ENCODE measurements at places on chromosomes 2 and 18.

GRCh38 chr18:78975699-78976335 lies 3.8 kb upstream of the SALL3 start:
- DNase-seq, result no peak

DNA sequence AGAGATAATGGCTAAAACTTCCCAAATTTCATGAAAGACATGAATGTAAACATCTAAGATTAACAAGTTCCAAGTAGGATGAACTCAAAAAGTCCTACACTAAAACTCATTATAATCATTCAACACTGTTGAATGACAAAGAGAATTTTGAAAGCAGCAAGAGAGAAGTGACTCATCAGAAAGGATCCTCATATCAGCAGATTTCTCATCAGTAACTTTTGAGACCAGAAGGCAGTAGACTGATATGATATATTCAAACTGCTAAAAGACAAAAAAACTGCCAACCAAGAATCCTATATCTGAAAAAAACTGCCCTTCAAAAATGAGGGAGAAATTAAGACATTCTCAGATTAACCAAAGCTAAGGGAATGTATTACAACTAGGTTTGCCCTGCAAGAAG lies 130.6 kb upstream of the OTX1 start:
- DNase-seq, result no peak

- no peak for DNase-seq
Observed at GRCh38 chr2:150621526-150622213, 134.2 kb upstream of the RND3 start.

- DNase-seq, result no peak
Observed at GRCh38 chr2:220191031-220191430, 563.6 kb downstream of the SLC4A3 start.

- no peak for DNase-seq
Observed at GRCh38 chr2:38875227-38875575, 533 bp downstream of the DHX57 start.

GRCh38 chr2:31282634-31283033 lies 48.7 kb downstream of the EHD3 start:
- DNase-seq, result no peak

DNA sequence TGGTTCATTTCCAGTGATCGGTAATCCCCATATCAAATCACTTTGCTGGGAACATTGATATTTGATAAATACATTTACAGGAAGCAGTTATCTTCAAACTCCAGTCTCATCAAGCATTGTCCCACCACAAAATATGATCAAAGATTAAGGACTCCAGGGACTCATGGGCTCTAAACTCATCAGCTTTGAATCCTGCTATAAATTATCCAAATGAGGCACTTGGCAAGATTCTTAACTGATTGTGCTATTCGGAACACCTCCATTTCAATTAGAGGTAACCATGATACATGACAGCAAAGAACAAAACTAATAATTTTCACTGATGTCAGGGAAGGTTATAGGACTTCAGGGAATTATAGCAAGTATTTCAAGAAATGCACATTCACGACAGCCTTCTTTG lies 1088.1 kb upstream of the PIK3C3 start:
- no peak for DNase-seq

GRCh38 chr2:29108225-29108624 lies 7.0 kb upstream of the CLIP4 start:
- no peak for DNase-seq

DNA sequence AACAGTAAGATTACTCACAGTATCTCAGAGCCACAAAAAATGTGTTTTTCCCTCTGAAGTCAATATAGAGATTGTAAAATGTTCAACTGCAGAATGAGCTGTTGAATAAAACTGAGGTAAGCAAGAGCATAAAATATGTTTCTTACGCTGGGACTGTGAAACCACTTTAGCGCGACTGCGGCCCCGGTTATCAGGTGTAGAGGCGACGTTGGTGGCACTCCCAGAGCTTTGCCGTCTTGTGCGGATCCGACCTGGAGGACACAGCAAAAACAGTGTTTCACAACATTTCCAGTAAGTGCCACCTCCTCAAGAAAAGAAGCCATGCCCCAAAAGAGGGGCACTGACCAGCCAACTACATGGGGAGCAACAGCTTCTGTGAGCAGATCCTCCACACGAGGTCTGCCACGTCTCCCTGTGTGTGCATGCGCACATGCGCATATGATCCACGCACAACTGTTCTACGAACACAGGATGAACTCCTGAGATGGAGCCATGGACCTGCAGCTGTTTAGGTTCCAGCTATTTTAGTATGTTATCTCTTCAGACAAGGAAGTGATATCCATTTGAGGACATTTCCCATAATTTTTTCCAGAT lies 100.7 kb upstream of the RNU4ATAC start:
- no peak for DNase-seq

DNA sequence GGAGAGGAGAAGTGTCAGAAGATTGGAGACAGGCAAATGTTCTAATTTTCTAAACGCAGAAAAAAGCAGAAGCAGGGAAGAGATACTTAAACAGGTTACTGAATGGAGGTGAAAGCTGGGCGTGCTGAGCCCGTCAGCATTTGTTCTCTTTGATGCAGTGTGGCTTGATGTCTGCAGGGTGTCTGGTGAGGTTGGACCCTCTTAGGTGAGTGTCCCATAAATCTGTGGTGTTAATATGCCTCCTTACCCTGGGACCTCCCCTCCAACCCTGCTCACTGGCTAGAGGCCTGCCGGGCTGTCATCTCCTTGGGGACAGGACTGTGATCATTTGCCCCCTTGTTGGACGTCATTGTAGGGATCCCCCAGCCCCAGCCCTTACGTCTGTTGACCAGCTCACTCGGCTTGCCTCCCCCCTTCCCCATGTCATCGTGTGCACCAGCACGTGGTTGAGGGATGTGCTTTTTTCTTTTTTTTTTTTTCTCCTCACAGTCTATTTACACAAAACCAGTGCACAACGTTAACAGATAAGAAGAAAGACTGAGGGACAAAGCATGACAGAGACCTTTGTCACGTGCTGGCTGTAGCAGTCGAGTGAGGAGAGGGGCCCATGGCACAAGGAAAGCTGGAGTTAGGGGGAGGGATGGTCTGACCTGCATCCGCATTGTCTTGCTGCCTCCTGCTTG lies 56.4 kb downstream of the NCK2 start:
- no peak for DNase-seq

- DNase-seq, result no peak
Observed at GRCh38 chr2:174058456-174058855, 93.3 kb upstream of the SP3 start.

DNA sequence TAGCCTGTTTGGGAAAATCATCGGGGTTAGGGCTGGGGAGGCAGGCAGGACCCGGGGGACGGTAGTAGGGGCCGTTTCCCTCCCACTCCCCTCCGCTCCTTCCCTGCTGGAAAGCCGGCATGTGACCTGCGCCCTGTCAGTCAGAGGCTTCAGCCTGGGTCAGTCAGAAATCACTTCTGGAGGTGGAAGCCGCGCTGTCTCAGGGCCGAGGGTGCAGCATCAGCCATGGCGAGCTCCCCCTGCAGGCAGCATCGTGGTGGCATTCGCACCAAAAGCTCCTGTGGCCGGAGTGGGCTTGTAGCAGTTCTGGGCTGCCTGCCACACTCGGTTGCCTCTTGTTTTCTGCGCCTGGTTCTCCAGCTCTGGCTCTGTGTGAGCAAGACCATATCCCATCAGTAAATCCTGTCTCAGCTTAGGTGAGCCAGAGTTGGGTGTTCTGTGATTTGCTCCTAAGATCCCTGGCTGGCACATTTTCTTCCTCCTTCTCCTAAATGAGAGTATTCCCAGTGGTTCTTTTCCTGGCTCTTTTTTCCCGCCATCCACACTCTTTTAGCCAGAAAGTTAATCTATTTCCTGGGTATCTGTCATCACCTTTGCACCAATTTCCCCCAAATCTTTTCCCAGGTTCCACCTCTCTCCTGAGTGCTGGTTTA lies 123.9 kb upstream of the CD302 start:
- DNase-seq, result peak; percentile 67

DNA sequence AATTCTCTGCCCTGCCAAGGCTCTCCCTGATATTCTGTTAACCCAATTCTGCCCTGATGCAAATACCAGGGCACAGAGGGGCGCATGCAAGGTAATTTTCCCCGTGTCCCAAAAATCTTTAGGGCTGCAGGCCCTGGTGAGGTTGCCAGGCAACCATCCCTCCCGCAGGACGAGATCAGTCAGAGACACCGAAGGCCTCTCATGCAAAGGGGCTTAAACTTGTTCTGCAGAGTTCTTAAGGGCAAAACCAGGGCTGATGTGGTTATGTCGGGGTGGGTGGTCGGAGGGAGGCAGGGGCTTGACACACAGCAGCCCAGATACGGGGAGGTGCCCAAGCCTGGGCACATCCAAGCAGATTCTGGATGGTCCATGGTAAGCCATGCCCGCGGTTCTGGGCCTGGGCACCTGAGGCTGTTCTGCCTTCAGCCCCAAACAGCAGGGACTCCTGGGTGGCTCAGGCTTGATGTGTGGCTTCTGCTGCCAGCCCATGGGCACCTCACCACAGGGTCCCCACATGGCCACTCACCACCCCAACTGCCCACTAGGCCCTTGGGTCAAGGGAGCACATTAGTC lies 27.2 kb downstream of the STEAP3 start:
- no peak for DNase-seq

GRCh38 chr2:160228141-160228917 lies 28.3 kb upstream of the ITGB6 start:
- peak; percentile 24 for DNase-seq

- no peak for DNase-seq
Observed at GRCh38 chr2:236762628-236763027, 193.0 kb downstream of the ACKR3 start.

GRCh38 chr2:163697846-163698637 lies 37.8 kb downstream of the FIGN start:
- no peak for DNase-seq

- no peak for DNase-seq
Observed at GRCh38 chr2:15664273-15665066, 72.8 kb downstream of the DDX1 start.

GRCh38 chr18:46591783-46592391 lies 65.1 kb downstream of the LOXHD1 start:
- DNase-seq, result no peak

GRCh38 chr2:25341011-25341727 lies 556 bp downstream of the DNMT3A start:
- DNase-seq, result no peak

DNA sequence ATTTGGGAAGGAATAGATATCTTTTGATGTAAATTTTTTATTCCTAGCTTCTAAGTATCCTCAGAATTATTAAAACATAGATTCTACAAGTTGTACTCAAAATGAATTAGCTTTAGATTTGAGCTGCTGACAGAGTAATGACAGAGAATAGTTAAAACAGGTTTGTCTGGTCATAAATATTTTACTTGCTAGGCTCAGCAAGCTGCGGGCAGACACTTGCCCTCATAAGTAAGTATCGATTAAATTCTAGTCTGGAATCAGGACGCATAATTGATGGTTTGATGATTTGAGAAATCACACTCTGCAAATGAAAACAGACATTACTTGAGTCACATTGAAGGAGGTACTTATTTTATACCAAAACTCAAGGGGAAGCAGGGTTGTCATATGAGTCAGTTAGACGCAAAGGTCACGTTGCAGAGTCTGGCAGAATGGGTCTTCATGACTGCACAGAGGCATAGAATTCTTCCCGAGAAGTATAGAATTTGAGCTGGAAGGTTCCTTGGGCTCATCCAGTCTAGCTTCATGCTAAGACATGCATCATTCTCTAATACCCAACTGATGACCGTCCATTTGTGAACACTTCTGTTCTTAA lies 27.5 kb downstream of the ARL4C start:
- DNase-seq, result no peak

- no peak for DNase-seq
Observed at GRCh38 chr18:9619545-9619944, 5.2 kb upstream of the PPP4R1 start.

DNA sequence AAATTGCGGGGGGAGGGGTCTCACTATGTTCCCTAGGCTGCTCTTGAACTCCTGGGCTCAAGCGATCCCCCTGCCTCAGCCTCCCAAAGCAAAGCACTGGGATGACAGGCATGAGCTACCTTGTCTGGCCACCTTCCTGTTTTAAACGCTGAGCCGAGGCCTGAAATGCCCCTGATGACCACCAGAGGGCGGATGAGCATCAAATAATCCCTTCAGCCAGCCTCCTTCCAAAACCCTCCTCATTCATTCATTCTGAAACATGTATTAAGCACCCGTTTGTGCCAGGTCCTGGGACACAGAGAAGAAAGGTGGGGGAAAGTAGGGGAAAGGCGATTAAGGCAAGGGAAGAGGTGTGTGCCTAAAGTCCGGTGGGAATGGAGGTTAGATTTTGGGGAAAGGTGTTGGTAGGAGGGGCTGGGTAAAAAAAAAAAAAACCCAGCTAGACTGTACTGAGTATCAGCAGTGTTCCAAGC lies 30.7 kb upstream of the PTMA start:
- no peak for DNase-seq

- no peak for DNase-seq
Observed at GRCh38 chr18:5302606-5303005, 7.1 kb upstream of the ZBTB14 start.

GRCh38 chr2:54275541-54275940 lies 19.5 kb upstream of the TSPYL6 start:
- no peak for DNase-seq

DNA sequence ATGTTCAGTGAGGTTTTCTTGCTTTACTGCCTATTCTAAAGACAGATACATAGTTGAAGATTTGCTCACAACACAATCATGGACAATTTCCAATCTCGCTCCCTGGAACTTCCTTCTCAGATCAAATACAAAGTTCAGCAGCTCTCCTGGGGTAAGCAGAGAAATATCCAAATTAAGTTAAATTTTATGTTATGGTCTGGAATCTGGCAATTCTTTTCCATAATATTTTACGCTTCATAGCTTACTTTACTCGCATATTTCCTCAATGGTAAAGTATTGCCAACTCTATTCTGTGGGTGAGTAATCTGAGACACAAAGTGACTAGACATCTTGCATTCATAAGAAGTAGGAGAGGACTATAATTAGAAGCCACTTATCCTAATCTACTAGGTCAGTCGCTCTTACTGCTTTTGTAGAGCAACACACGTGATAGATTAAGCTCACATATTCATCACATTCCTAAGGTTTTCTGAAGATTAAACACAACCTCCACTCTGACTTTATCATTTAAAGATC lies 529.4 kb downstream of the CCDC85A start:
- DNase-seq, result no peak

DNA sequence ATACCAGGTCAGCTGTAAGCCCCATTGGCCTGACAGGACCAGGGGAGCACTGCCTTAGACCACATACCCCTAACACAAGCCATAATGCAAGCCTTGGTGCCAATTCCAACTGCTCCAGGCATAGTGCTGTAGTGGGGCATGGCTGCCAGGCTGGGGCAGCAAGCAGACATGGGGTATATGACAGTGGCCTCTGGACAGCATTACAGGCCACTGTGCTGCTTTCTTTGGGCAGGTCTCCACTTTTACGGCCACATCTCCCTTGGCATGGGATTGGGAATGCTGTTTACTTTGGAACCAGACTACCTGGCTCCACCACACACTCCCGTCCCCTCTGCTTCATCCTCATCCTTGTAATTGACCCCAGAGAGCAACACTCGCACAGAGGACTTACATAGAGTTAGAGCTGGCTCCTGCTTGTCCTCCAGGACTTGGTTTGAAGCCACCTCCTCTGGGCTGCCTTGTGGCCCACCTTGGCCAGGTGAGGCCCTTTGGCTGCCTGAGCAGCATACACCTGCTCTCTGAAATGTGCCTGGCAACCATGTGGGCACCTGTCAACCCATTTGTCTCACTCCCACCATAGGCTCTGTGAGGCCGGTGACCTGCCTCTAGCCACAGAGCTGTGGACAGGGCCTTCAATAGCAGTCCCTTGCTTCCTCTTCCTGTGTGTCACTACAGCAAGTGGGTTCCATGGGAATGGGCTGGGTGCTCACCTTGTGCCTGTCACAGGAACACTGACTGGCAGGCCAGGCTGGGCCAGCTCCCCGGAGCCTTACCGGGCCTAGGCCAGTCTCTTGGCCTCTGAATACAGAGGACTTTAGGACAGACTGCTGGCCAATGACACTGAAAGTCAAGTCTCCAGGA lies 262.6 kb upstream of the HS6ST1 start:
- peak; percentile 26 for DNase-seq
